ENCODE measurements at places on chromosomes 13 and 19. TPM values are rescaled to one million over a fixed set of nuclear protein-coding genes. Genes with fewer than 3 reads are reported as not detected.

GRCh38 chr19:36140304-36141038, 605 bp downstream of the CAPNS1 start:
- DNase-seq, result peak; percentile 19

Gene CD209
- total RNA-seq, result not detected

Gene APOE
- total RNA-seq, result 16.5 TPM

GRCh38 chr19:13053238-13053637, 49.4 kb downstream of the LYL1 start:
- DNase-seq, result no peak

Gene LILRB2
- not detected for total RNA-seq

DNA sequence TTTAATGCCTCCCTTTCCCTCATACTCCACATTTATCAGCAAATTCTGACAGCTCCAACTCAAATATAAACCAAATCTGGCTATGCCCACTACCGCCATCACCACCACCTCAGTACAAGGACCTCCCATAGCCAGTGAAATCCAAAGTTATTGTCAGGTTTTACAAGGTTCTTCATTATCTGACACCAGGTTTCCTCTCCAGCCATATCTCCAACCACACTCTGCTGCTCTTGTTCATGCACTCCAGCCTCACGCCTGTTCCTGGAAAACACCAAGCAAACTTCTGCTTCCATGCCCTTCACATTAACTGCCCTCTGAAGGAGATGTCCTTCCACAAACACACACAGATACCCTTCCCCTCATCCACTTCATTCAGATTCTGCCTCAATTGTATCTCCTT, 102.2 kb upstream of the MIR17HG start:
- no peak for DNase-seq

GRCh38 chr19:50654882-50655281, 5.6 kb downstream of the C19orf81 start:
- DNase-seq, result no peak

Gene MEIOSIN
- not detected for total RNA-seq

DNA sequence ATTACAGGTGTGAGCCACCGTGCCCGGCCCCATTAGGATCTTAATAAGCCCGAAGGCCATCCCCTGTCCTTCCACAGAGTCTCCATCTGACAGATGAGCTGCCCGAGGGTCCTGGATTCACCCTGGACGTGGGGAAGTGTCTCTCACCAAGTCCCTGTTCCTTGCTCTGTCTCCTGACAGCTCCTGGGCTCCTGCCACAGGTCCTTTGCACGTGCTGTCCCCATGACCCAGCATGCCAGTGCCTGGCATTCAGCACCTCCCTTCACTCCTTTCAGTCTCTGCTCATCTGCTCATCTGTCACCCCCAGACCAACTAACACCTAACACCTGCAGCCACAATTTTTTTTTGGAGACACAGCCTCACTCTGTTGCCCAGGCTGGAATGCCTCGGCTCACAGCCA, 14.5 kb downstream of the CERS1 start:
- no peak for DNase-seq

DNA sequence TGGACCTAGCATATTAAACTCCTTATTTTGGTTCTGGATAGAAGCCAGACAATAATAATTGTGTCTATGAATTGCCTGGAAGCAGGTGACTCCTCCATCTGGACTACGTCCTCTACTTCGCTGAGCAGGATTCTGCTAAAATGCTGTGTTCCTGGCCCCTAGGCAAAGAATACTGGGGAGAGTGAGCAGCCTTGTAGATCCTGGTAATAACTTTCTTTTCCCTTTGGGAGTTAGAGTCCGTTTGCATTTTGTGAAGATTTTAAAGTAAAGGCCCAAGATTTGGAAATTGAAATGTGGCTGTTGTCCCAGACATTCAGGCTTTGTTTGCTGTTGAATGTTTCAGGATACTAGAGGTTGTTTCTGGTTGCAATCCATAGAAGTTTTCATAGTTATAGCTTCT, 511.9 kb upstream of the KLF12 start:
- DNase-seq, result no peak

DNA sequence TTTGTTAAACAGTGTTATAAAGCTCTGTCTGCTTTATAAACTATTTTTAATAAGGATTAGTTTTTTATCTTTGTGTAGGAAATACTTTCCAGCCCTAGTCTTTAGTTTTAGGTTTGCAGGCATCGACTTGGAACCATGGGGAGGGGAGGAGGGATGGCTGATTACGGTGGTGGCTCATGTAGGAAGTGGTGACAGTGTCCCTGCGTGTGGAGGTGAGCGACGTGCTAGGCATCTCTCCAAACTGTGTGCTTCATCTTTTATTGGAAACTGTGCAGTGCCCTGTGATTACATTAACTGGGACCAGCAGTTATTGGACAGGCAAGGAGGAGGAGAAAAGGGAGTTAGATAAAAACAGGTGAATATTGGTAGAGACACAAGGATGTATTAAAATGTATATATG, 203.8 kb downstream of the ATP8A2 start:
- DNase-seq, result no peak

DNA sequence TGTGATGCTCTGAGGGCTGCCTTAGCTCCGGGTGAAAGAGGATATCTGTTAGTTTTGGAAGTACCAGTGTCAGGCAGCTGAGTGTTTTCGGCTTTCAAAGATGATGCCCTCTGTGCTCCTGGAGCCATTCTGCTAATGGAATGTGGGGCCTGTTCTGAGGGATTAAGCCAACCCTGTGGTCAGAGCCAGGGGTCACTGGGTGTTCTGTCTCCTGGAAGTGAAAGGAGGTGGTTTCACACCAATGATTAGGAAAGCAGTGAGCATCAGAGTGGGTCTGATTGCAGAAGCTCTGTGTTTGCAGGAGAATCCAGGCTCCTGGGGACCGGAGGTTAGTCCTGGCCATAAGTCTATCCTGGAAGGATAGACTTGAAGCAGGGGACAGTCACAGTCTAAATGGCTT, 94.6 kb downstream of the UQCRFS1 start:
- DNase-seq, result no peak

Gene RETN
- not detected for total RNA-seq

Gene ZNF99
- not detected for total RNA-seq

Gene BRME1
- 13.7 TPM for total RNA-seq

DNA sequence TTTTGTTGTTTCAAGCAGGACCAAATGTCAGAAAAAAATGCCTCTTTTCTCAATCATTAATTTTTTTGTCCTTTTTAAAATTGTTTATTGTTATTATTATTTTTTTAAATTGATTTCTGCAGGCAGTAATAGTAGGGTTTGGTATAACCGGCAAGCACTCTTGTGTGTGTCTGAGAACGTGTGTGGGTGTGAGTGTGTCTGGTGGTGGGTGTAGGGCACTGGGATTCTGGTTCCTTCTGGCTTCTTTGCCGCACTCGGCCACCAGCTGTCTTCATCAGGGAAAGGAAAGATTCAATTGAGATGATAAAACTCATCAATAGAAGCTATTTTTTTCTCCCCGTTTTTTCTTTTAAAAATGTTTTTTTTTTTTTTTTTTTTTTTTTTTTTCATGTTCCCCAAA, 56.4 kb downstream of the IER2 start:
- no peak for DNase-seq

- peak; percentile 46 for DNase-seq
Measured at GRCh38 chr19:41705393-41706174, 2.8 kb upstream of the CEACAM5 start.

GRCh38 chr19:3801412-3802096, 15.4 kb upstream of the MATK start:
- DNase-seq, result no peak

GRCh38 chr13:101115762-101116171, 300.5 kb downstream of the NALCN start:
- no peak for DNase-seq

Gene FSTL3
- total RNA-seq, result 85.1 TPM

GRCh38 chr13:40503966-40504591, 162.4 kb downstream of the FOXO1 start:
- peak; percentile 53 for DNase-seq

Gene KIR3DL2
- not detected for total RNA-seq

- no peak for DNase-seq
Measured at GRCh38 chr19:56838909-56839651, 1.4 kb downstream of the PEG3 start.

- no peak for DNase-seq
Measured at GRCh38 chr19:15447057-15447456, 2.7 kb downstream of the WIZ start.

Gene MYPOP
- total RNA-seq, result 13.6 TPM

Gene APBA3
- 16.0 TPM for total RNA-seq

Gene GADD45B
- total RNA-seq, result 35.5 TPM

- DNase-seq, result no peak
Measured at GRCh38 chr13:84954636-84955035, 844.6 kb downstream of the SLITRK6 start.

DNA sequence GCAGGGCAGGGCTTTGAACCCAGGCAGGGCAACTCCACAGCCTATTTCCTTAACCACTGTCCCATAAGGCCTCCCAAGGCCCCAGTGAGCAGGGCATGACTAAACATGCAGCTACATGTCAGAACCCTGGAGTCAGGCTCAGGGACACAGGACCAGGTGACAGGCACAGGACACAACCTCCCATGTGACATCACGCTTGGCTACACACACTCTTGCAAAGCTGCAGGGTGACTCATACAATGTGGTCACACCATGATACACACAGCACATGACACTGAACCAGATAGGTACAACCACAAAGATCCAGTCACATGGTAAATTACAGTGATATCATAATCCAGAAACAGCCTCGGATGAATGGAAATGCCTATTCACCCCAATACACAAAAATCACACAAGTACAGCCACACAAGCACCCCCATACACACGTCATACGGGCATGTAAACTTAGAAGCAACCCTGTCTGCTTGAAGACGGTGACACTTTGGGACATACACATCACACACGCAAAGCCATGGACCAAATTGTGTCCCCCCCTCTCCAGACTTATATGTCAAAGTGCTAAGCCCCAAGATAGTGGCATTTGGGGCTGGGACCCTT, 14.5 kb downstream of the KLK4 start:
- peak; percentile 29 for DNase-seq

- DNase-seq, result no peak
Measured at GRCh38 chr13:85278851-85279250, 520.4 kb downstream of the SLITRK6 start.

Gene HSD17B14
- 20.7 TPM for total RNA-seq

DNA sequence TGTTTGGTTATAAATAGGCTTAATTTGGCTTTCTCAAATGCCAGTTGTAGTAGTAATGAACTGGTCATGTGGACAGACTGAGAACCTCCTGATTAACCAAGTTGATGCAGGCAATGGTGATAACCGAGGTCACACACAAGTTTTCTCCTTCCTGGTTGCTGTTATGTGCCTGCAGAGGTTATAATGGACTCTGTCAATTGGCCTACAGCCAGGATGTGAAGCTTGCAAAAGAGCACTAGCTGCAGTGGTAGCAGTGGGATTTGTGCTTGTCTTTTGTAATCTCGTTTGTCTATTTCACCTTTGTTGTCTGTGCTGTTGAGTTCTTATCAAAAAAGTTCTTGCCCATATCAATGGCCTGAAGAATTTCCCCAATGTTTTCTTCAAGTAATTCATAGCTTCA, 20.6 kb downstream of the OR10H3 start:
- no peak for DNase-seq

- peak; percentile 91 for DNase-seq
Measured at GRCh38 chr19:41031916-41032315, 40.8 kb downstream of the CYP2B6 start.

- DNase-seq, result no peak
Measured at GRCh38 chr13:35514801-35515502, 38.5 kb upstream of the MAB21L1 start.

DNA sequence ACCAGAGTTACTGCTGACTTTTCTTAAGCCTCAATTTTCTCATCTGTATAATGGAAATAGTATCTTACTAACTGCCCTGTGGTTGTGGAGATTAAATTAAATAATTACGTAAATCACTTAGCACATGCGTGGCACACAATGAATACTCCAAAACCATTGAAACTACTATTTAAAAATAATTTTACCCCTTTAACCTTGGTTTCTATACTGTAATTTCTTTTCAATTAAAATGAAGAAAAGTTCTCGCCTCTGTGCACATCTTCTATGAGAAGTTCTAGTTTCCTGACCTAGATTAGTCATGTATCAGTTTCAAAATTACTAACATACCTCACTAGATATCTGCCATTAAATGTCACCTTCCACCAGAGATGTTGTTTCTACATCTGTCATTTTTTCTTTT, 5.7 kb downstream of the SLITRK1 start:
- no peak for DNase-seq

DNA sequence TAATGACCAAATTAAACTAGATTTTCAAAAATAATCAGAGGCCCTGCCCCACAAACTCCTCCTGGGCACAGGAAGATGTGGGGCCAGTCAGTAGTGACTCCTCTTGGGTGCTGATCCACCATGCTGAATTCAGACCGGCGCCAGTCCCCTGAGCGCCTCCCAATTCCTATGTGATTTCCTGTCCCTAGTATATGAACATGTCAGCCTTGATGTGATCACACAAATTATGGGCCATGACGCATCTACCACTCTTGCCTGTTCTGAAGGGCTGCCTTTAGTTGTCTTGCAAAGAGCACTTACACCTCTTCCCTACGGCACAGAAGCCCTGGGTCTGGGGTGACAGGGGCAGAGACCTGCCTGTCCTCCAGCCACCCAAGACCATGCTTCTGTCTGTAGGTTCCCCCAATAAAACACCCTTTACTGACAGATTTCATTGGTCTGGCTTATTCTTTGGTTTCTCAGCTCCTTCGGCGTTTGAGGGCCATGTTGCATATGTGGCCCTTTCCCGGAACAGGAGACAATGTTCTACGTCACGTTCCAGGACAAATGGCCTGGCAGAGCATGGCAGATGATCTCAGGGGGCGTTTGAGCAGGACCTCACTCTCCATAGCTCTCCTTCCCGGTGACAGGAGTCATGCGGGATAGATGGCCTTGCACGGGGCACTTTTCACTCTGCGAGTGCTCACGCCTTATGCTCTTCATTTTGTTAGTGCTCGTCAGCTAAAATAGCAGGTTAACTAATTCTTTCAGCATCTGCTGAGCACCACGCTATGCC, 5.6 kb upstream of the ATP11A start:
- no peak for DNase-seq

Gene ZNF208
- total RNA-seq, result not detected

- DNase-seq, result no peak
Measured at GRCh38 chr13:79939689-79940088, 401.2 kb downstream of the SPRY2 start.

DNA sequence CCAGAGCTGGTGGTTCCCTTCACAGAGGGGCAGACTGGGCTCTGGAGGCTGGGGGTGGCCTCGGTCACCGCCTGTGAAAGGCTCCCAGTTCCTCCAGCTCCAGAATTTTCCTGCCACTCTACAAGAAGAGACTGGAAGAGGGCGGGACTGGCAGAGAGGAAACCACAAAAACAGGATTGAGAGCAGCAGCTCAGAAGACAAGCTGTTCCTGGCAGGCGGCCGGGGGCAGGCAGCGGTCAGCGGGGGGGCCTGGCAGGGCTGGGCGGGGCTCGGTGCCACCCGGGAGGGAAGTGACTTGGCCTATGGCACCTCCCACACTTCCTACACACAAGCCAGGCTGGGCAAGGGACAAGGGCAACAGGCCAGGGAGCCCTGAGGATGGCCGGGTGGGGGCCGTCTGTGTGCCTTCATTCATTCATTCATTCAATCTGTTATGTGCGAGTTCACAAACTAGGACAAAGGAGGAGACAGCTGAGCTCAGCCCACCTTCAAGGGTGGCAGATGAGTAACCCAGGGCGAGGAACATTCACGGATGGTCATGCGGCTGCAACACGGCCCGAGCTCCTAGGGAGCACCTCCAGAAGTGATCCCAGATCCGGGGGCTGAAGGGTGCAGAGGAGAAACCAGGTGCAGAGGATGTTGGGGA, 16.9 kb upstream of the BTBD2 start:
- DNase-seq, result peak; percentile 85

GRCh38 chr13:47413112-47413511, 516.3 kb upstream of the HTR2A start:
- DNase-seq, result no peak

All from PC-9 (cell line).